GDM1 (cell line): ENCODE measurements at places on chromosomes 5 and 9.

DNA sequence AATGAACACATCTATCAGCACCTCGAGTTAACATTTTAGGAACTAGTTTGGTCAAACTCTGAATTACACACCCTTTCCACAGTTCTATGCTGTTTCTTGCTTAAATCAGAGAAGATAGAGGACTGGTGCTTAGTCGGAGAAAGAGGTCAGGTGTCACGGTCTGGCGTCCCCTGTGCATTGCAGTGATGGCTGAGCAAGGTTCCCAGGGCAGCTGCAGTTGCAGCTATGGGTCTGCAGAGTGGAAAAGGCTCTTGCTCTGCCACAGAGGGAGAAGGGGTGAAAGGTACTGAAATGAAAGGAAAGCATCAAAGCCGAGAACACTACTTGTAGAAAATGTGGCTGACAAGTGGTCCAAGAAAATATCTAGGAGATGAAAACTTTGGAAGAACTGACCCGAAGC, 25.2 kb upstream of the SH3RF2 start:
- DNase-seq: no peak

DNA sequence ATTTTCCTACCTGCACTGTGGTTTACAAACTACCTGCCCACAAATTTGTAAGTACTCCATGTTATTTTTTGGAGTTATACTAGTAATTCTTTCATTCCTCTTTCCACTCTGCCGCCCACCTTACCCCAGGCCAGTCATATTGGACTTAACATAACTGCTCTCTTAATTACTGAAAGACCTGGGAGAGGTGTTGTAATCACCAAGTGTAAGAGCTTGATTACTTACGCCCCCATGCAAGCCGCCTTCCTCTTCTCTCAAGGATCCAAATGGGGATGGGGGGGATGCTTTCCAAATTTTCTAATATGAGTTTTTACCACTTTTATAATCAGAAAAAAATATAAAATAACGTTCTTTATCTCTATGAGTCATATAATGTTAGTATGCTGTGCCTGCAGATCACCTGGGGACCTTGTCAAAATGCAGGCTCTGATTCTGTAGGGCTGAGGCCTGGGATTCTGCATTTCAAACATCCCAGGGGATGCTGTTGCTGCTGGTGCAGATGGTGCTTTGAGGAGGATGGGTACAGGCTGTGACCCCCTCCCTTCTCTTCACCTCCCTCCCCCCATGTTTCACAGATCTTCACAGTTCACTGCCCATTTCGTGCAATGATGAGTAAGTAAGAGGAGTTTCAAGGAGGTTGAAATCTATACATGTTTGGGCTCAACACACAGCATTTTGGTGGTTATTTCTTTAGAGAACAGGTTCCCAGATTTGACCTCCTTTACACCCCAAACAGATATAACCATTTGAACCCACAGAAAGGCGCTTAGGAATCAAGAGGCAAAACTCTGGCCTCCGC, 87.3 kb downstream of the SEC61B start:
- no peak for DNase-seq

GRCh38 chr9:89354471-89354870, 36.2 kb downstream of the SECISBP2 start:
- DNase-seq: no peak

DNA sequence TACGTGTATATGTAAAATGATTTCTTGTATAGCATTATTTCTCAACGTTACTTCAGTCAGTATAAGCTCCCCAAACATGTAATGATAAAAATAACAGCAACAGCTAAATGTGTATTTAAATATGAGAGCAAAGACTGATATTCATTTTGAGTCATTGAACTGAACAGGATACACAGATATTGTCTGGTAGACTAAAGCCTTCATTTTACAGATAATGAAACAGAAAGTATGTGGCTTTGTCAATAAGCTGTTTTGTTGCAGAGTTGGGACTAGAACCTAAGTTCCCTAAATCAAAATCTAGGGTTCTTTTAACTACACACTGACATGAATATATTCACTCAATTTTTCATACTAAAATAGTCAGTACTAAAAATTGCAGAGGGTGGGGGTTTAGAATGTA, 80.4 kb upstream of the MARCHF11 start:
- no peak for DNase-seq

DNA sequence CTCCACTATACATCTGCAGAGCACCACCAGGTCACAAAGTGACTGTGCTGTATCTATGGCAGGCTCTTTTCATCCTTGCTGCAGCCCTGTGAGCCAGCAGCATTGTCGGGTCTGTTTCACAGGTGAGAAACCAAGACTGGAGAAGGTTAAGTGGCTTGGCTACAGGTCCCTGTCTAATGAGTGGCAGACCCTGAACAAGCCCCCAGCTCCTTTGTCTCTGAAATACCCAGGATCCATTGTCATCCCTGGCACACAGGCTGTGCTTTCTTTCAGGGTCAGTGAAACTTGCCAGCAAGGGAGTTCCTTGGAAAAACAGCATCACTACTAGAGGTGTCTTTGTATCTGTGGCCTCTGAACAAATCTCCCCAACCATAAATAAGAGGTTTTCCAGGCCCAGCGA, 27.6 kb upstream of the CXCL14 start:
- DNase-seq: no peak
